ENCODE measurements at places on chromosomes 12 and 14.

- peak; percentile 11 for DNase-seq
Observed at GRCh38 chr14:93331728-93332396, 974 bp downstream of the BTBD7 start.

DNA sequence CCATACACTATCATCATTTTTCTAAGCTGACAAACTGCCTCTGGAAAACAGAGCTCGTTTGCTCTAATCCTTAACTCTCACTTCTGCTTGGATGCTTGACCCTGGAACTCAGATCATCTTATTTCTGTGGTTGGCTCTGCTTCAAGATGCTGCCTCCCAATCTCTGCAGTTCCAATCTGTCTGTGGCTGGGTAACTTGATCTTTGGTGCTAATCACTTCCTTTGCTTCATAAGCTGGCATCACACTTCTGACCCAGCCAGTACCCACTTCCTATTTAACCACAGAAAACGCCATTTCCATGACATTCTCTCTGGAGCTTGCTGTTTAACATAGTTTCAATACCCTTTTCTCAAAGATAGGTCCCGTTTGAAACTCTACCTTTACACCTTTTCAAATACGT, 254.2 kb downstream of the ACSS3 start:
- DNase-seq: no peak

GRCh38 chr12:81757731-81758365, 1.3 kb downstream of the PPFIA2 start:
- DNase-seq: no peak

DNA sequence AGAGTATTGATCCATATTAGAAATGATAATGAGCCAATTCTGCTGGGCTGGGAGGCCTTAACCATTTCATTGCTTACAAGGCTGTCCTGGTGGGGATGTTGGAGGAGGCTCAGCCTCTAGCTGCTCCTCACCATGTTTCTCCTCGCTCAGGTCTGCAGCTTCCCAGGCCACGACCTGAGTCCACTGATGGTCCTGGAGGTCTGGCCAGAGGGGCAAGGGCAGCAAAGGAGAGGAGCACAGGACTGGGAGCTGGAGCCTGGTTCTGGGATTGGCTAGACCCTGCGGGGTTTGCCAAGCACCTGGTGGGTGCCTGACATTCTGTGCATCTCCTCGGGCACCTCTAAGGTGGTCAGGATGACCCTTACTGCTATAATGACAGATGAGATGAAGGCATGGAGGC, 92.6 kb downstream of the KIF26A start:
- DNase-seq: no peak

- DNase-seq: no peak
Observed at GRCh38 chr14:38419579-38419978, 163.7 kb upstream of the CLEC14A start.

DNA sequence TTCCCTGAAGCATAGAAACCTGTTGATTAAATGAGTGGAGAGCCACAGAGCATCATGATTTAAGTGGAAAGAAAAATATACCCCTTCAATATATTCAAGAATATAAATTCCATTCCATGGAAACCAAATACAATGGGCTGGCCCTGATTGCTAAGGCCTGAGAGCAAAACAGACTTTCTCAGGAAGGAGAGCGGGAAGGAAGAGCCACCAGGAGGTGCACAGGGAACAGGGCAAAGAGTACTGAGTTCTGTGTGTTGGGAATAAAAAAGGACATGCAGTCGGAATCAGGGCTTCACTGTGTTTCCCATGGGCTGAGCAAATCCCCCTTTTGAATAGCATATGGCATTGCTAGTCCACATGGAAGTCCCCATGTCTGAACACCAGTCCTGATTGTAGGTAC, 69.7 kb upstream of the PLEKHG3 start:
- DNase-seq: no peak

- no peak for DNase-seq
Observed at GRCh38 chr12:26713885-26714383, 119.1 kb downstream of the ITPR2 start.

GRCh38 chr12:62738616-62739015, 196.3 kb downstream of the PPM1H start:
- no peak for DNase-seq

DNA sequence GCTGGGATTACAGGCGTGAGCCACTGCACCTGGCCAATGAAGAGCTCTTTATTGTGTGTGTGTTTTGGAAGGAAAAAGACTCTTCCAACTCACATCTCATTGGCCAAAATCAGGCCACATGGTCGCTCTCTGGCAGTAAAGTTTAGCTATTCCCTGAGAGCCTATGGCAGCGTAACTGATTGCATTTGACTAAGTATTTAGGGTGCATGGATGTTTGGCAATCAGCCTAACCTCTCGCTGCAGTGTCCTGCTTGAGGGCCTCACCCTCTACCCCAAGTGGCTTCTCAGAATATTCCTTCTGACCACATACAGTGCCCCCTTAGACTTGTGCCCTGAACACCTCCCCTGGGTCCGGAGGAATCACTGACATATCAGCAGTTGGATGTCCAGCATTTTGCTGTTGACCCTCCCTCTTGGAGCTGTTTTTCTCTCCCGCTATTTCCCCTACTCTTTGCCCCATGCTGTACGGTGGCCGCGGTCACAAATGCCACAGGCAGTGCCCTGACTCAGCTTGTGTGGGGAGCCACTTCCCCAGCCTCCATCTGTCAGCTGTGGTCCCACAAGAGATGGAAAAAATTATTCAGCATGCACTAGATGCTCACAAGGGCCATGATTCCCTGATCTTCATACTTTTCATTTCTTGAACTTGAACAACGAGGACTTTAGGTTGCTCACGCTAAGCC, 9.5 kb downstream of the PHETA1 start:
- DNase-seq: no peak

- DNase-seq: no peak
Observed at GRCh38 chr12:15393037-15393436, 70.7 kb downstream of the PTPRO start.

- DNase-seq: no peak
Observed at GRCh38 chr14:50070840-50071548, 45.4 kb downstream of the VCPKMT start.

GRCh38 chr14:29927376-29928116, at the start of gene PRKD1:
TSS of gene PRKD1 (minus strand) at chr14:29927847.
- peak; percentile 71 for DNase-seq

GRCh38 chr12:112950701-112951100, 12.4 kb downstream of the OAS3 start:
- DNase-seq: no peak

Data from amniotic epithelial cell (primary cell).